ENCODE measurements at places on chromosomes 16 and 17.

- DNase-seq, result no peak
These were observed 48.7 kb upstream of the GSE1 start for GRCh38 chr16:85564277-85565051.

- no peak for DNase-seq
These were observed 21.4 kb upstream of the ABR start for GRCh38 chr17:1201132-1201702.

- no peak for DNase-seq
These were observed 46.9 kb upstream of the NLK start for GRCh38 chr17:27995554-27995953.

DNA sequence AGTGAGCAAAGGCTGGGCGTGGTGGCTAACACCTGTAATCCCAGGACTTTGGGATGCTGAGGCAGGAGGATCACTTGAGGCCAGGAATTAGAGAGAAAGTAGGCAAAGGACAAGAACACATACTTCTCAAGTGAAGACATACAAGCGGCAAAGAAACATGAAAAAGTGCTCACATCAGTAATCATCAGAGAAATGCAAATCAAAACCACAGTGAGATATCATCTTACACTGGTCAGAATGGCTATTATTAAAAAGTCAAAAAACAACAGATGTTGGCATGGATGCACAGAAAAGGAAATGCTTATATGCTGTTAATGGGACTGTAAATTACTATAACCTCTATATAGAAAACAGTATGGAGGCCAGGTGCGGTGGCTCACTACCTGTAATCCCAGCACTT, 12.2 kb upstream of the SLX4 start:
- no peak for DNase-seq

DNA sequence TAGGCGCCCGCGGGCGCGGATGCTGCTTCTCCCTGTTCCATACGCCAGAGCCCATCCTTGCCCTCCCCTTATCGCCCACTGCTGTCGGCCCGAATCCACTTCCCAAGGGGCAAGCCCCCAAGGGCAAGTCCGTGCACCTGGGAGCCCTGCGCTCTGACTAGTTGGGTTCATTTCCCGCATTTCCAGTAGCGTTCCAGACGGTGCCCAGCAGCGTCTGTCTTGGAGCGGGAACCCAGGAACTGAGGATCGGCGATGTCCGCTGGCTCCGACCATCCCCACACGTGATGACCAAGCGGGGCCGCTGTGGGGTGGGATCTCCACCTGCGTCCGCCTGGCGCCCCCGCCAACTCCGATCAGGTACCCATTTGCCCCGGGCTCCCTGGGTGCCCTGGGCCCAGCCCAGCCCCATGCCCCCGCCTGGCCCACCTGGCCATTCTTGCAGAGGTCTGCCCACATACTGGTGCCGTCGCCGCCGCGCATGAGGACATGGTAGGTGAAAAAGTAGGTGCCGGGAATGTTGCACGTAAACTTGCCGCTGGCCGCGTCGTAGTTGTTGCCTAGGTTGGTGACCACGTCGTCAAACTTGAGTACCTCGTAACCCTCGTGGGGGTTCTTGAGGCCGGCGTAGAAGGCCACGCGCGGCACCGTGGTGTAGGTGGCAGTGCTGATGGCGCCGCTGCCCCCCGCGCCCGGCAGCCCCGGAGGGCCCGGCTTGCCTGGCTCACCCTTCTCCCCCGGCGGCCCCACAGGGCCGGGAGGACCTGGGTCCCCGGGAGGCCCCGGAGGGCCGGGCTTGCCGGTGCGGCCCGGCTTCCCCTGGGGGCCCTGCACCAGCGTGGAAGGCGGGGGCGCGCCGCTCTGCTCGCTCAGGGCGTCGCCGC, 837 bp downstream of the C1QL1 start:
- peak; percentile 33 for DNase-seq

GRCh38 chr17:61478026-61478789, 26.0 kb downstream of the TBX4 start:
- DNase-seq, result no peak

DNA sequence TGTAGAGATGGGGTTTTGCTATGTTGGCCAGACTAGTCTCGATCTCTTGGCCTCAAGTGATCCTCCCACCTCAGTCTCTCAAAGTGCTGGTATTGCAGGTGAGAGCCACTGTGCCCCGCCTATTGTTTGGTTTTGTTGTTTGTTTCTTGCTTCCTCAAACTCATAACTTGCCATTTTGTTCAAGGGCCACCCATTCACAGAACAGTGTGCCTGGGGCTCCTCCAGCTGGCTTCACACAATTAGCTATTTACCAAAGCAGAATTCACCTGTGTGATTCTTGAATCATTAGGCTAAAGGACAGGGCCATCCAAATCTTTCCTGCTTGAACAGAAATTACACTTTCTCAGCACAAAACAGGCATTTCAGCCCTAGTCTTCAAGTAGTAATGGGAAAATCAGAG, 7.2 kb downstream of the ABHD15 start:
- no peak for DNase-seq

DNA sequence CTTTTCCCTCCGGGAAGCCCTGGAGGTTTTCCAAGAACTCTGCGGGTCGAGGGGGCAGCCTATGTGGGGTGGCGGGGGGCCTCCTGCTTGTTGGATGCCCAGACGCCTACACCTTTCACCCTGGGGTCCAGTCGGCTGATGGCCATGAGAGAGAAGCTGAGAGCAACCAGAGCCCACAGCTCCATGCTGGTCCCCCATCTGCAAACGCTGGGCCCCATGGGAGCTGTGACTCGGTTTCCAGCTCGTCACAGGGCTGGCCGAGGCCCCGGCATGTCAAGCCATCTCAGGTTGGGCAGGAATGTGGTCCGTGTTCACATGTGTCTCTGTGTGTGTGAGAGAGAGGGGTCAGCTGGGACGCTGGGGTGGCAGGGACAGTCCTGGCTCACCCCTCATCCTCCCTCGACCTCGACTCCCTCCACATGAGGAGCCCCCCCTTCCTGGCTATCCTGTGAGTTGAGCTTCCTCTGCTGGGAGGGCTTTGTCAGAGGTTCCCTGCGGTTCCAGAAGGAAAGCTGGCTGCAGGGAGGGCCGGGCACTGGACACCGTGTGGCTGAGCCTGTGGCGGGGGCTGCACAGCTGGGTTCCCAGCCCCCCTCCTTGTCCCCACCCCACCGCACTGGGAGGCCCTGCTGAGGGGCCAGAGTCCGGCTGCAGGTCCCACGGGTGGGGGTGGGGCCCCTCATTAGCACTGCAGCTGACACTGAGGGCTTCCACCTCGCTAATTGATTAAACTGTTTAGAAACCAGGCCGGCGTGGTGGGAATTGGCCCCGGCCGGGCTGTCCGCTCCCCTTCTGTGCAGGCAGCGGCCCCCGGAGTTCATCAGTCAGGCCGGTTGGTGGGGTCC, 19.1 kb downstream of the METRNL start:
- DNase-seq, result no peak

- DNase-seq, result no peak
These were observed 63.4 kb downstream of the KLHDC4 start for GRCh38 chr16:87702325-87702811.

- no peak for DNase-seq
These were observed 147.8 kb downstream of the CMIP start for GRCh38 chr16:81592353-81592866.

DNA sequence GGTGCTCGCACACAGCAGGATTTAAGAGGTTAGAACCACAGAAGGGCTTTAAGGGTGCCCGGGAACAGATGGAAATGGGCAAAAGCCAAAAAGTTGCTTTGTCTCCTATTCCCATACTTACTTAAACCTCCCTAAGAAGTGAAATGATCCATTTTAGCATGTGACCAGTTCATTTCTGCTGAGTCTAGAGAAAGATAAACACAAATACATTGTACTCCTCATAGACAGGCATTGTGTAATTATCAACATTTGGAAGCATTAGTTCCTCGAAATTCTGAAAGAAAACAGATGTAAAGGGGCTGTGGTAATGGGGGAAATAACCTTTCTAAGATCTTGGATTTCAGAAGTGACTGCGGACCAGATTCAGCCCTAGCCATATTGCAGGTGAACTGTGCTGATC, 178.3 kb downstream of the CYB561 start:
- no peak for DNase-seq

DNA sequence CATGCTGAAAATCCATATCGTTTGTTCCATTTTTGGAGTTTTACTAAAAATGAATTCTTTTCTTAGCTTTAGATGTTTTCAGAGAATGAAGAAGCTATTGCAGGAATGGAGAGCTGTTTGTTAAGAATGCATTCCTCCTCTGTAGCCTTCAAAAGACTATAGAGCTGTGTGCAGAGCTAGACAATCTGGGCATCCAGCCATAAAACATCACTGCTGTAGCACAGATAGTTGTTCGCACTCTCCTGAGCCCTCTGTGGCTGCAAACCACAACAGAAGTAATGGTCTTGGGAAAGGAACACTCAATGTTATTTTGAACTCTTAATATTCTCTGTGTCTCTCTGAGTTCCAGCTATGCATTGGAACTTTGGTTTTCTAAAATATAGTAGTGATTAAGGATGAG, 4.9 kb downstream of the TNRC6C start:
- peak; percentile 29 for DNase-seq

- DNase-seq, result peak; percentile 77
These were observed 1.1 kb upstream of the STUB1 start for GRCh38 chr16:678858-679813.

- no peak for DNase-seq
These were observed 1343.0 kb downstream of the TP53TG3F start for GRCh38 chr16:34802396-34802795.

GRCh38 chr16:26601335-26601734, 465.4 kb upstream of the C16orf82 start:
- DNase-seq, result no peak
